ENCODE measurements at places on chromosomes 11 and 22.

DNA sequence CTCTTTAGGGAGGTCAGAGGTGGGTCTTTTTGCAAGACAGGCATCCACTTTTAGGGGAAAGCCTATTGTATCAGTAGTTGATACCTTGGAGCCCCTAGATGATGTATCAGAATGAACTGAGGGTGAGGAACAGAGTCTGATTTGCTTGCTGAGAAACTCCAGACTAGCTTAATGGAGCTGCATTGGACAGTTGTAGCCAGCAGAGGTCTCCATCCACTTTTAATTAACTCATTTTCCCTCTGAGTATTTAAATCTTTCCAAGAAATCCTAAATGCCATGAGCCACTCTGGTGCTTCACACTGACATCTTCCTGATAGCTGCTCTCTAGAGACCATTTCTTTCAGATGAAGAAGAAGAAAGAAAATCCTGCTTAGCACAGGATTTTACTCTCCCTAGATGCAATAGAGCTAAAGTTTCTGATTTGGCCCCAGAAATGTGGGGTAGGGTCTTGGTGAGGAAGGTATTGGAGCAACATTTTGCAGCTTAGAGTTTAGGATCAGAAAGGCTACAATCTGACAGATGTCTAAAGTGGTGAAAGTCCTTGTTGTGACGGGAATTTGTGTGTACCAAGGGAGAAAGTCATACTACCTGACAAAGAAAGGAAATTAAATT lies 38.0 kb downstream of the EXT2 start:
- no peak for DNase-seq

GRCh38 chr22:35008213-35008612 lies 57.7 kb upstream of the ISX start:
- no peak for DNase-seq

- no peak for DNase-seq
Observed at GRCh38 chr11:59918987-59919589, 19.1 kb upstream of the OOSP1 start.

GRCh38 chr11:66002648-66003225 lies 434 bp downstream of the BANF1 start:
- DNase-seq, result no peak

- no peak for DNase-seq
Observed at GRCh38 chr11:31442086-31442485, 67.3 kb downstream of the IMMP1L start.

DNA sequence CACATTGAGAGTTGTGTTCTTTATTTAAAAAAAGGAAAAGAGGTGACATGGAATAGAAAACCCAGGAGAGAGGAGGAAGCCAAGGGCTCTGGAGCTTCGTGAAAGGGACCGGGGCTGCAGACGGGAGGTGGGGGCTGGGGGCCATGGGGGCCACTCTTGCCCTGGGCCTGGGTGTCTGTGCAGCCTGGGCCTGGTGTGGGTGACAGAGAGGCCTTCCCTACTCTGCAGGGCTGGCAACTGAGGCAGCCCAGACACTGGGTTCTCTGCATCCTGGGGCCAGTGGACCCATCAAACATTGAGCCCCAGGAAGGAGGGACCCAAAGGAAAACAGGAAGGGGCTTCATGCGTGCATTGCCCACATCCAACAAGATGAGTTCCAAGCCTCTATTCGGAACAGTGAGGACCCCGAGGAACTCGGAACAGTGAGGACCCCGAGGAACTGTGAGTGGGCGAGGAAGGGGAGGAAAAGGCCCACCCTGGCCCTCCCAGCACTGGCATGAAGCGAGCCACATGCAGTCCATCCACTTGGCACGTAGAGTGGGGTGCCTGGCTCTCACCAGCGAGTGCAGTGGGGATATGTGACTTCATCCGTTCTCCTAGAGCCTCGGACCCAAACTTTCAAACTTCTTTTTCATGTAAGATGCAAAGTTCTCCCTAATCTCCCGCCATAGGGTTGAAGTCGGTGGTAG lies 1121.6 kb downstream of the BRD1 start:
- no peak for DNase-seq

- no peak for DNase-seq
Observed at GRCh38 chr11:73454987-73455386, 78.8 kb downstream of the RELT start.

GRCh38 chr11:72354356-72355115 lies 79.8 kb downstream of the CLPB start:
- DNase-seq, result no peak

- no peak for DNase-seq
Observed at GRCh38 chr11:70487756-70488155, 89.4 kb downstream of the CTTN start.

DNA sequence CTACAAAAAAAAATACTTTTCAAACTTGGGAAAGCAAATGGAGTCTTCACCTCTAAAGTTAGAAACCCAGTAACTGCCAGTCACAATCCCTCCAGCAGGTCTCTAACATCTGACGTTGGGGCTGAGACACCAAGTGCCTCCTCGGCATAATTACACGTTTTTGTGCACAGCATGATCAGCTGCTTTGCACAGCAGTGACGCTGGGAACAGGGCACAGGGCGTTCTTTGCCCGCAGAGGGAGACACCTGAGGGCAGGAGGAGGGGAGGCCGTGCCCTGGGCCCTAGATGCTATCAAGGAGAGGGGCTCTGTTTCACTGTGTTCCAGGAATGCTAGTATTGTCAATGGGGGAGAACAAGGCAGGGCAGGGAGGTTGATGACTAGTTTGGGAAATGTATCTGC lies 120.1 kb downstream of the PARVA start:
- no peak for DNase-seq

DNA sequence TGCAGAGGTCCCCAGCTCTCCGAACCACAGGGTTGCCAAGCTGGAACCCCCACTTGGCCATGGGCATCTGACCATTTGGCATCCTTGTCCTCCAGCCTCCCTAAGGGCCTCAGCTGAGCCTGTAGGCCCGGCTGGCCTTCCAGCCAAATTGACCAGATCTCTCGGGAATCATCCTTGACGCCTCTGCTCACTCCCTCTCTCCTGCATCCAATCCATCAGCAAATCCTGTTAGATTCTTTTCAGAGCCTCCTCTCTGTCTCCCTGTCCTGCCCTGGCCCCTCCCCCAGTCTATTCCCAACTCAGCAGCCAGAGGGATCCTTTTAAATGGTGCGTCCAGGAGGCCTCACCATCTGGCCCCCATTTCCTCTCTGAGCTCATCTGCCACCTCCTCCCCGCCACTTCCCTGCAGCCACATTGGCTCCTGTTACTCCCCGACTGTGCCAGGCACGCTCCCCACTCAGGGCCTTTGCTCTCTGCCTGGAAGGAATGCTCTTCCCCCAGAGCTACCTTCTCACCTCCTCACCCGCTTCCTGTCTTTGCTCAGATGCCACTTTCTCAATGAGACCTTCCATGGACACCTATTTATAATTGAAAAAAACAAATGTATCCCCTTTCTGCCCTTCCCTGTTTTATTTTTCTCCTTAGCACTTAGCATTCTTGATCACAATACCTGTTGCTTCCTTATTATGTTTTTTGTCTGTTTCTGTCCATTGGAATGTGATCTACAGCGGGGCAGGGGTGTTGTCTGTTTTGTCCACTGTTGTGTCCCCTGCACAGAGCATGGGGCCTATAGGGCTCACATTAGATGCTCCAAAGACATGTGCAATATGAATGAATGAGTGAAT lies 78.1 kb downstream of the NFAM1 start:
- no peak for DNase-seq

GRCh38 chr11:132493801-132494200 lies 1038.5 kb downstream of the OPCML start:
- no peak for DNase-seq

GRCh38 chr11:106132582-106133354 lies 55.3 kb downstream of the AASDHPPT start:
- DNase-seq, result no peak

- peak; percentile 62 for DNase-seq
Observed at GRCh38 chr11:111417766-111418435, 38.8 kb upstream of the POU2AF1 start.

DNA sequence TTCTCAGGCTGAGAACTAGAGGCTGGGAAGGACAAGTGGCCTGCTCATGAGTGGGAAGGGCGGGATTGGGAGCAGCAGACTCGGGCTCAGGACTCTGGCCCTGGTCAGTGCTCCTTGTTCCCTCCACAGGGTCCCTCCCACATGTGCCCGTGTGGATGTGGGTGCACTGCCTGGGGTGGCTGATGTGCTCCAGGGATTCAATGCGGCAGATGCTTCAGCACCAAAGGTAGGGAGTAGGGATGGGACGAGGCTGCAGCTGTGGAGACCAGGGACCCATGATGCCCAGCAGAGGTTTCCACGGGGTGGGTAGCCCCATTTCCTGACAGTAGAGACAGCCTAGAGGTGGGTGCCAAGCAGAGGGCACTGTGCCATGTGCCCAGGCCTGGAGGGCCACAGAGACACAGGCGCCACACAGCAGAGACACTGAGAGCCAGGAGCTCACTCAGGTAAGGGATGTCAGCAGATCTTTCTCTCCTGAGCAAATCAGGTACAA lies 89.5 kb downstream of the GGTLC2 start:
- no peak for DNase-seq

- DNase-seq, result no peak
Observed at GRCh38 chr11:92552942-92553341, 328.3 kb downstream of the FAT3 start.

- DNase-seq, result no peak
Observed at GRCh38 chr22:39194098-39194497, 41.6 kb upstream of the CBX7 start.

DNA sequence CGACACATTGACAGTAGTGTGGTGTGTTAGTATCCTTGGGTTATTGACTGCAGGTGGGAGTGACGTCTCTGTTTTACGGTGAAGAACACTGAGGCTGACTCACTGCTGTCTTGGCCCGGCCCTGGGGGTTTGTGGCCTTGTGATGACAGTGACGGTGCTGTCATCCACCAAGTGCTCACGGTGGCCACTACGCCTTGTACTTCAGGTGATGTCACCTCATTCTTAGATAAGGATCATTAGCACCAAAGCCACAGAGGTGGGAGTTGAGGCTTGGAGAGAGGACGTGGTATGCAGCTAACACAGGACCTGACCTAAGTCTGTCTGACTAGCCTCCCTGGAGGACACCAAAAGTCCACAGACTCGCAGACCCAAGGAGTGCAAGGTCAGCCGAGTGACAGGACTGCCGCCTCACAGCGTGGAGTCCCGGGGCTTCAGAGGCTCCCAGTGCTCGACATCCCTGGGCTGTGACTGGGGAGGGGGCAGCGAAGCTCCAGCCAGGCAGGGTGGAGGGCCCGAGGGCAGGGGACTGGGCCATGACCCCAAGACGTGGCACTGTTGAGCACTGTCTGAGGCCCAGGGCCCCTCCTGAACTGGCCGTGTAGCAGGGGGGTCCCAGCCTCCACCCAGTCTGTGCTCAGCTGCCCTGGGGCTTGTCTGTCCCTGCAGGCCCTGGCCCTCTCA lies 56.5 kb downstream of the NAT10 start:
- DNase-seq, result no peak

DNA sequence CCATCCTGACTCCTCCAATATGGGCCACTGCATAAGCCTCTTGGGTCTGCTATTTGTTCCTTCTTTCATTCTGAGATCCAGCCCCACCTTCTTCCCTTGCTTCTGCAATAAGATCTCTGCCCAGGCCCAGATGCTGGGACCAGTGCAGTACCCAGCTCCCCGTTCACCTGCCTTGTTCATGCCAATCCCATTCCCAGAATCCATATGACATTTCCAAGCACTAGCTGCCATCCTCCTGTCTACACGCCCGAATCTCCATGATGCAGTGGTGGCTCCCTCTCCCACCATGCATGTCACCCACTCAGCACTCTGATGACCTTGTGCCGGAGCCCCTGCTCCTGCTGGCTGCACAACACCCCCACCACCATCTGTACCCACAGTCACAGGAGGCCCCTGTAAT lies 11.4 kb upstream of the FAM83F start:
- no peak for DNase-seq

All from heart right ventricle (tissue), 16 donors.